ENCODE measurements at places on chromosomes 2 and 18.

- peak; percentile 28 for DNase-seq
Measured at GRCh38 chr2:54871457-54872107, 148.1 kb downstream of the EML6 start.

GRCh38 chr18:30485078-30485477 lies 557.5 kb downstream of the DSC3 start:
- DNase-seq: no peak

GRCh38 chr2:177413703-177414102 lies 21.1 kb downstream of the AGPS start:
- no peak for DNase-seq

DNA sequence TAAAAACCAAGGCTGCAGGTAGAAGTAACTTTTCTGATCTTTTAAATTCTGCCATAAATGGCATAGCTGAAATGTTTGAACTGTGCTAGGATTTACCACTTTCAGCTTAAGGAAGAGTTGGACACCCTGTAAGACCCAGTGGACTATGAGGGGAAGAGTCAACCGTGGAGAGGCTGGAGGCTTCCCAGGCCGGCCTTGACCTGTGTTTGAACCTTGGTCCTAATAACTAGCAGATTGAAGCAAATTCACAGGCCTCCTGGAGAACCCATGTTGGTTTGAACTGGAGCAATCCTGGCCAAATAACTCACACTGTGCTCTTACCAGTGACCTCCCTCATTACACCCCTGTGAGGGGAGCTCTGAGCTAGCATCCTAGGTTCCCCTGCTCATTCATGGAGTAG lies 87.2 kb upstream of the ALPP start:
- no peak for DNase-seq

DNA sequence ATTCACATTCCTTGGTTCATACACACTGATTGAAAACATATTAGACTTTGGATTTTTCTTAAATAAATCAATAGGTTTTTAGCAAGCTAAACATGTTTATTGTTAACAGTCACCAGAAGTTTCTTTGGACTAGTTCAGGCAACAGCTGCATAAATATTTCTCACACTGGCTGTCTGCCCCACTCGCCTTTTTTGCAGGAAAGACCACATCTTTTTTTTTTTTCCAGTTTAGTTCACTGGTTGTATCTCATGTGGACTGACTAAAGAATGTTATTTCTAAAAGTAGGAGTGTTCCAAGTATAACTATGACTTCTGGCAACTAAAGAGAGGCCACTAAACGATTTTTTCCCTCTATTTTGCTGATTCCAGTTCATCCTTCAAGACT lies 31.1 kb downstream of the SLC40A1 start:
- no peak for DNase-seq

DNA sequence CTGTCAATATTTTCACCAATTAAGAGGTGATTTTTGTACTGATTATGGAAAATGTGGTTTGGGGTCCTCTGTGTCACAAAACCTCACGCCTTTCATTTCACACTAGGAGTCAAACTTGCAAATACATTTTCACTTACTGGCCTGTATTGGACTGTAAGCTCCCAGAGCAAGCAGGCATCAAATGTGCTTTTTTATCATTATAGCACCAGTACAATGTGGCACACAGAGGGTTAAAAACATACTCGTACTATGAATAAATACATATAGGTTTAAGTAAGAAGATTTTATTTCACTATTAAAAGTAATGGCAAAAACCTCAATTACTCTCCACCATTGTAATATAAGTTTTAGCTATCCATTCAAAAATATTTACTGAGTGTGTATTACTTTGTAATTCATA lies 56.7 kb downstream of the ABCB11 start:
- DNase-seq: no peak

DNA sequence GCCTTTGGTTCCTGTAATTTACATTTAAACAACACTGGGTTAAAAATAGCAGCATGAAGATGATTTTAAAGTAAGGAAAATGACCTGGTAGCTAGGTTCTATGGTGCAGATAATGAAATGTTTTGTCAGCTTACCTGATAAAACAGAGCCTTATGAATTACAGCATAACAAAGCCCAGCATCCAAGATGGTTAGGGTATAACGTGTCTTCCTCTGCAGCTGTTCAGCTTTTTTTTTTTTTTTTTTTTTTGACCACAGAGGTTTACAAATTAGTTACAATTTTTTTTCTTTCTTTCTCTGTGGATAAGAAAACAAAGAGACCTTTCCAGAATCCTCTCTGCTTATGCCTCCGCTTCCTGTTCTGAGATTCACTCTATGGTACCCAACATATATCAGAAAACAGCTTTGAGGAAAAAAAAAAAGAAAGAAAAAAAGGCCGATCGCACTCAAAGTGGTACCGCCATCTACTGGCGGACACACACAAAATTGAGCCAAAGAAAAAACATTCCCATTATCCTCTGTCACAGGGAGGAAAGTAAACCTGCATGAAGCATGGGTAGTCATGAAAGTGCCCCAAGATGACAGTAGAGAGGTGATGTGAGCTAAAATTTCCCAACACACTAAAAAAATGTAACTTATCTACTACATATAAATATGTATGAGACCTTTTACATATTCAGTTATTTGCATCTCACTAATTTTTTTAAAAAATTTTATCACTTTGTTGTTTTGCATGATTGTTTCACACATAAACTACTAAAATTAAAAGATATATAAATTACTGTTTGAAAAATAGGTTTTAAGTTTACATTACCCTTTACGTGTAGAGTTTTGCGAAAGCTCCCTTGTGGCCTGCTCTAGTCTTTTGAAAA lies at the start of gene SCN3A:
SCN3A (minus strand) TSS at position 362 of the 871 bp plus-strand sequence. CDS start 27,656 bp downstream, outside the sequence.
- DNase-seq: no peak

DNA sequence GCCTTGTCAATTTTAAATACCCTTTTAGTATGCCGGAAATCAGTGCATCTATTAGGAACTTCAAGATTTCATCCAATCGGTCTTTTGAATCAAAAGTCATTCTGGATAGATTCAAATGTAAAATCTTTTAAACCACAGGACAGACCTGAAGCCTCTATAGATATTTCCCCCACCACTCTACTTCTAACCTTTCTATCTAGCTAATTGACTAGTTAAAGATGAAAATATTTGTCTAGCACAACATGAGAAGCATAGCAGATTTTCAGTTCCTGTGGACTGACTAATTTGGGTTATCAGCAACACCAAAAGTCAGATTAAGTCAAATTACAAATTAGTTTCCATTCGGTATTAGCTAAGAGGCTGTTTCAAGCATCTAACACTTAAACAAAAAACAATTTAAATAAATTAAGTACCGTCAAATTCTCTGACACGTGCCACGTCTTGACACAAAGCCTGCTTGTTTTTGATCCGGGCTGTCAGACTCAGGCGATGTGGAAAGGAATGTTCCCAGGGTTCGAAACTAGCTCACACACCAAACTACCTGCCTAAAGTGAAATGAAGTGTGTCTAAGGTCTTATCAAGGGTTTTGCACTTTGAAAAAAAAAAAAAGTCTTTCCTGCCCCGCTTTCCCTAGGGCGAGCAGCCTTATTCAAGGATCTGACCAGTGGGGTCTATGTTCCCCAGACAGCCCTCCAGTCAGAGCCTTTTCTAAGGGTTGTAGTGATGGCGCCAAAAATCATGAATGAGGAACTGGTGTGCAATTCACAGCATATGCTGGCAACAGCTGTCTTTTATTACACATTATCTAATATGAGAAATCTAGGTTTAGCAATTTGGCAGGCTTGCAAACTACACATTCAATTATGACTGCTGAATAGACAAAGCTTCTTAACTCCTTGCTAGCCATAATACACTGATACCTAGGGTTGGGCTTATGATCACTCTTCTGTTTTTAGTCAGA lies 4.7 kb downstream of the CYTIP start:
- DNase-seq: peak; percentile 21

DNA sequence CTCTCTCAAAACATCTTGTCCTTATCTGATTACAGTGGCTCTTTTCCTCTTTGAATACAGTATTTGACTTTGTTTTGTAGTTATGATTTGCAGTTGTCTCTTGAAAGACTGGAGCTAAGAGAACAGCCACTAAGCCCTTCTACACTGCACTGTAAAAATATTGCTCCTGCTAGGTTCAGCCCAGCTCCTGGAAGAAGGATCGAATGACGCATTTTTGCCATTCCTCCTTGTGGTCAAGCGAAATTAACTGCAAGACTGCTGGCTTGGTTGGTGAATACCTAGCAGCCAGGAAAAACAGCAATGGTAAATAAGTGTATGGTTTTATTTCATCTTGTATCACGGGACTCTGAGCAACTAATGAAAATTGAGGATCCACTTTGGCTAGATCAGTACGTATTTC lies 407.8 kb upstream of the CDH2 start:
- DNase-seq: no peak

DNA sequence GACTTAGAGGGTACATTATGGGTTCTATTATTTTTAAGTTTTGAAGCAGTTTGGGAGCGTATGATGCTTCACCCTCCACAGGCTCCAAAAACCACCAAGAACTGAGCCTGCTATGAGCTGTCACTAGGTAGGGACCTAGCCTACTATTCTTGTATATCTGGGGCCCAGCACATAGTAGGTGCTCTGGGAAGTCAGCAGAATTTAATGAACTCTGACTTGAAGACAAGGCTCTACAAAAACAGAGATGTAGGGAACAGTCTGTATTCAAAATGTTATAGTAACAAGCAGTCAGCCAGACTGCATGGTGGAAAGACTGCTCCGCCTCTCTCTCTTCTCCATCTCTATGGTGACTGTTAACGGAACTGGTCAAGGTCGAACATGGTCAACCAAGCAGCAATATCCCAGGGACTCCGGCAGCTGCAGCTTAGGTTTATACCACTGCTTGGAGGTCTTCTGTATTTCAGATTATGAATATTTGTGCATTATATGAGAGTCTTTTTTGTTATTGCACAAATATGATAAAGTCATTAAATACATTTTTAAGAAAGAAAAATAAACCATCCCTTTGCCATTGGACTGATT lies 22.2 kb upstream of the YWHAQ start:
- no peak for DNase-seq

- no peak for DNase-seq
Measured at GRCh38 chr18:69226971-69227370, 173.7 kb upstream of the DOK6 start.

- peak; percentile 55 for DNase-seq
Measured at GRCh38 chr2:138090330-138090729, 126.1 kb downstream of the HNMT start.

GRCh38 chr18:66616523-66616983 lies 12.7 kb upstream of the CDH19 start:
- no peak for DNase-seq

DNA sequence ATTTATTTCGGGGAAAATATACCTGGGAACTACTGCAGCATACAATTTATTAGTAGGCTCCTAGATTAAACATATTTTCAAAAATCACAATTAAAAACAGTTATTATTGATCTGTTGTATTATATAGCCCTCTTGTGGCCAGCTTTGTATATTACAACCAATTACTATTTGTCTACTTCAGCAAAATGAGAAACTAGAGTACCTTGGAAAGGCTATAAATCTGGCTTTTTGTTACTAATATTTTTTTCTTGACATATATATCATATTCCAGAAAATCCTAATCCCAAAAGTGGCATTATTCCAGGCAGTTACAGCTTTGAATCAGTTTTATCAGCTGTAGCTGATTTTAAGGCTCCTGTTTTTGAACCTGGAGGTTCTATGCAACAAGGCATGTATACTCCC lies 101.2 kb downstream of the UBR3 start:
- DNase-seq: peak; percentile 59

- DNase-seq: no peak
Measured at GRCh38 chr18:58860747-58861231, 3.9 kb upstream of the ZNF532 start.

GRCh38 chr2:196239622-196240587 lies 68.5 kb upstream of the STK17B start:
- DNase-seq: no peak

DNA sequence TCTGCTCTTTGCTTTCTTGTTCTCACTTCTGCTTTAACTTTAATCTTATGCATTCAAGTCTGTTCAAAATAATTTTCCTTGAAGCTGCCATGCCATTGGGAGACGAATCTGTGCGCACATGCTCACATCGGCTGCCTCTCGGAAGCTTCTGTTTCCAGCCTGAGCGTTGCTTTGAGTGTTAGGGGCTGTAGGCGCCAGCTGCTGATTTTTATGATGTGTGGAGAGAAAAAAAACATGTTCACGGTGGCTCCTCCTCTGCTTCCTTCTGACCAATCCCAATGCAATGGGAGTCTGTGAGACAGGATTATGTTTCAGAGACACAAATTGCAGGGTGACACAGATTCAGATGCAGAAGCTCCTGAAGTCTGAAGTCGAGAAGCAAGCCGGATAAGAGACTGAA lies at the start of gene MC4R:
MC4R (minus strand) TSS at position 180 of the 400 bp plus-strand sequence. CDS start 426 bp downstream, outside the sequence.
- peak; percentile 40 for DNase-seq

DNA sequence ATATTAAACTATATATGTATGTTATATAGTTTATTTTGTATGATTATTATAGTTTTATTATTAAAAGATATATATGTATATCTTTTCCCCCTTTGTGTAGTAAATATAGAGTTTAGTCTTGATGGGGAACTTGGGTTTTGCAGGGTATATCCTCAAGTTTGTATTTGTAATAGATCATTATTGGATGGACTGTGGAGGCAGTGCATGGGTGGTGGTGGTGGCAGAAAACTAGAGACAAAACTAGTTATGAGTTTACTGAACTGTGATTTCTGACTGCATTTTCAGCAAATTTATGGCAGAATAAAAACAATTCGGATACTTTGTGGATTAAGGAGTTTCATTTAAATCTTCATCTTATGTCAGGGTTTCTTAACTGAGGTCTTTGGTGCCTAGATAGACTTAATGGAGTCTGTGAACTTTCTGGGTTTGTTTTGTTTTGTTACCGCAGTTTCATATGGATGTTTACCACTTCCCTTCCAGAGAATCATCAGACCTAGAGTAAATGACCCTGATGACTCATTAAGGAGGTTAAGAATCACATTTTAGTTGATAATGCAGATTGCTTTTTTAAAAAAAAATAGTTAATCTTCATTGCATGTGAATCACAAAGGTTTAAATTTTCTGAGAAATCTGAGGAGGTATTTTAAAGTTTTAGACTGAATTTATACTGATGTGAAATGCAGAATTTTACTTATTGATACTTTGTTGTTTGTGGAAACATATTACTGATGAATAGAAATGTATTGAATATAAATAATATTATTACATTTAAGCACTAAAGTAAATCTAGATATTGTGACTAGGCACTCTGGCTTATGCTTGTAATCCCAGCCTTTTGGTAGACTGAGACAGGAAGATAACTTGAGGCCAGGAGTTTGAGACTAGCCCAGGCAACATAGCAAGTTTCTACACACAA lies 14.5 kb downstream of the EPC2 start:
- no peak for DNase-seq

GRCh38 chr2:100334929-100335328 lies 12.6 kb upstream of the LONRF2 start:
- no peak for DNase-seq

- DNase-seq: no peak
Measured at GRCh38 chr18:50424877-50425690, 50.2 kb downstream of the SKA1 start.

DNA sequence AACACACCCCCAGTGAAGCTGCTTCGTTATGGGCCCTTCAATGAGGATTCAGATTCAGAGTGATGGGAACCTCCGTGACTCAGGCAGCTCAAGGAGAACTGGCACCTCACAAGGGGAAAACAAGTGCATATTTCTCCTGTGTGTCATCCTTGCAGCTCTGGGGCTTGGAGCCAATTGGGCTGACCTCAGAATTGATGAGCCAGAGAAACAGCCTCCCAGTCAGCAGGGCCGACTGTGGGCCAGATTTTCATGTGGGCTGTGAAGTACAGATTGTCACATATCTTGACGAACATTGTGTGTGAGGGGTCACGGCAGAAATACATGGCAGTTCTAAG lies 189.6 kb upstream of the SP5 start:
- no peak for DNase-seq

- DNase-seq: no peak
Measured at GRCh38 chr2:204860274-204860673, 315.0 kb downstream of the PARD3B start.

- DNase-seq: no peak
Measured at GRCh38 chr18:32258558-32259204, 68.8 kb downstream of the MEP1B start.

Measured in NCI-H2029 treated with DMSO at 0.1 percent for 48 hours (cell line).